ENCODE measurements at places on chromosomes 11 and 22.

DNA sequence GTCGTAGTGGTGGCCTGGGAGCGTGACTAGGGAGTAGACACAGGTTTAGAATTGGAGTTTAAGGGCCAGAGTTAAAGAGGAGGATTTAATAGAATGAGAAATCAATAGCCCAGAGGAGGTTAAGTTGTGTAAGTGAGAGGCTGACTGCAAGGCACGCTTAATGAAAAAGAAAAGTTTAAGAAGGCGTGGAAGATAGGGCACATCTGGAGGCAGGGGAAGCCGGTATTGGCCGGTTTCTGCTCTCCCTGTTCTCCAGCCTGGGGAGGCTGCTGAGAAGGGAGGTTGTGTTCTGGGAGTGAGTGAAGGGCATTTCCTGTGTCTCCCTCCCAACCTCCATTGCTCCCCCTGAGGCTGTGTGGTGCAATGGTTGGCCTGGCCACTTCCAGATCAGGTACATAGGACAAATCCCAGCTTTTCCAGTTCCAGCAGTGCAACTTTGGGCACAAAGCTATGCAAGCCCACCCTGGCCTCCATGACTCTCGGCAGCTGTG lies 6.3 kb downstream of the GRIK4 start:
- peaks cover 33% of the 10 kb centered on the region for H3K27me3 ChIP-seq
- DNase-seq = no peak
- no peak overlapping the region for H3K4me3 ChIP-seq
- H3K27ac ChIP-seq = no peak overlapping the region
- peaks cover 11% of the 10 kb centered on the region for H3K4me1 ChIP-seq

GRCh38 chr11:118232659-118233058 lies 7.8 kb upstream of the JAML start:
- no peaks in the 10 kb centered on the region for H3K4me1 ChIP-seq
- H3K27ac ChIP-seq = no peak overlapping the region
- no peak for DNase-seq
- H3K27me3 ChIP-seq = no peaks in the 10 kb centered on the region
- H3K36me3 ChIP-seq = no peaks in the 10 kb centered on the region

DNA sequence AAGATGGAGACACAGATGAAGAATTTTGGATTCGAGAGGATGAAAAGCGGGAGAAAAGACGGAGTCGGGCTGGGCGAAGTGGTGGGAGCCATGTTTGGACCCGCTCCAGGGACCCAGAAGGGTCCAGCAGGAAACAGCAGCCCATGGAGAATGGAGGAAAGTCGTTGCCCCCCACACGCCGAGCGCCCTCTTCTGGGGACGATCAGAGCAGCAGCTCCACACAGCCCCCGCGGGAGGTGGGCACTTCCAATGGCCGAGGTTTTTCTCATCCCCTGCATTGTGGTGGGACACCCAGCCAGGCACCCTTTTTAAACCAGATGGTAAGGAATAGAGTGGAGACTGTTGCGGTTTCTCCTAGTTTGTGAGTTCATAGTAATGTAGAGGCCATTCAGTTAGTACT lies 22.8 kb upstream of the SLC25A18 start:
- DNase-seq = no peak
- H3K36me3 ChIP-seq = no peaks in the 10 kb centered on the region
- H3K27me3 ChIP-seq = no peaks in the 10 kb centered on the region
- H3K4me1 ChIP-seq = no peaks in the 10 kb centered on the region
- no peak overlapping the region for H3K27ac ChIP-seq

GRCh38 chr11:68282141-68282860 lies 10.5 kb upstream of the C11orf24 start:
- DNase-seq = no peak
- peak overlapping the region; percentile 23 for H3K4me3 ChIP-seq
- peaks cover 7% of the 10 kb centered on the region for H3K4me1 ChIP-seq
- no peak overlapping the region for H3K27ac ChIP-seq
- no peaks in the 10 kb centered on the region for H3K27me3 ChIP-seq
- no peaks in the 10 kb centered on the region for H3K36me3 ChIP-seq

GRCh38 chr22:34036931-34037330 lies 116.7 kb upstream of the LARGE1 start:
- no peak overlapping the region for H3K4me3 ChIP-seq
- H3K36me3 ChIP-seq = no peaks in the 10 kb centered on the region
- H3K27me3 ChIP-seq = peaks cover 32% of the 10 kb centered on the region
- no peaks in the 10 kb centered on the region for H3K4me1 ChIP-seq
